ENCODE measurements at places on chromosomes 11 and 22.
A peak's percentile ranks its signal among the peaks of the same experiment; 100 is the strongest.

DNA sequence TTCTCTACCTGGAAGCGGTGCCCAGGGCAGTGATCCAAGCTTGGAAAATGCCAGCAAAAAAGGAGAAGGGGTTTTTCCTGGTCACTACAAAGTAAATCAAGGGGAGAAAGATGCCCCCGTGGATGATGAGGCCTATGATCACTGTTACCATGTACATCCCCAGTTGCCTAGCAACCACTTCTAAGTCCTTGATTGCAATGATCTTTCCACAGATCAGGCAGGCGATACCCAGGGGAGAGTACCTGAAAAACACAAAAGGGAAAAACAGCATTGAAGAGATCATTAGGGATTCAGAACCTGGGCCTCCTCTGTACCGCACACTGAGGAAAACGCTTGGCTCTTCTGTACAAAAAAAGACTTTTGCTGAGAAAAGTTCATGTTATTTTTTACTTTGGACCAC, 127.1 kb downstream of the SLC1A2 start:
- peak; percentile 4 for DNase-seq

DNA sequence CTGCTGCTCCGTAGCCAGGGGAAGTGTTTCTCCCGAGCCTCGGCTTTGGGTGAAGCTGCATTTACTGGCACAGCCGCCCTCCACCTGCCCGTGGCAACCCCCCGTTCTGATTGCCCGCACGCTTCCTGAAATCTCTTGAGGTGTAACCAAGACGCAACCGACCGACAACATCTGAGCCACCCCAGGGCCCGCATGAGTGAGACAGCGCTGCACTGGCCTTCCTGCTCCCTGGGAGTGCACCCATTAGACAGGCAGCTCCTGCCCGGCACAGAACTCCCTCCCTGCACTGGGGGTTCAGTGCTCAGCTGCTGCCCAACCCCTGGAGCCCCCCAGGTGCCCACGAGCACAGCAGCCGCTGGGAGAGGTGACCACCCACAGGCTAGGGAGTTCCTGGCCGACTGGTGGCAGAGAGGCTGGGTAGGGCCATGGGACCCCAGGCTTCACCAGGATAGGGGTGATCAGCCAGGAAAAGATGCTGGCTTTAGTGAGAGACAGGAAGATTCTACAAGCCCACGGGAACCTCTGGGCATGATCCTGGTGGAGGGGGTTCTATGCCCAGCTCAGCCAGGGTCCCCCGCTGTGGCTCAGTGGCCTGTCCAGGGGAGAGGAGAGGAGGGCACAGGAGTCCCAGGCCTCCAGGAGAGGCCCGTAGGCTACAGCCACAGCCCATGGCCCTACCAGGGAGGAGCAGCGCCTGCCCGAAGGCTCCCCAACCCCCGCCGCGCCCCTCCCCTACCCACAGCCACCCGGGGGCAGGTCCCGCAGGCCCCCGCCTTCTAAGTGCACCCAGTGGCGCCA, 14.6 kb downstream of the PLXNB2 start:
- DNase-seq, result no peak

DNA sequence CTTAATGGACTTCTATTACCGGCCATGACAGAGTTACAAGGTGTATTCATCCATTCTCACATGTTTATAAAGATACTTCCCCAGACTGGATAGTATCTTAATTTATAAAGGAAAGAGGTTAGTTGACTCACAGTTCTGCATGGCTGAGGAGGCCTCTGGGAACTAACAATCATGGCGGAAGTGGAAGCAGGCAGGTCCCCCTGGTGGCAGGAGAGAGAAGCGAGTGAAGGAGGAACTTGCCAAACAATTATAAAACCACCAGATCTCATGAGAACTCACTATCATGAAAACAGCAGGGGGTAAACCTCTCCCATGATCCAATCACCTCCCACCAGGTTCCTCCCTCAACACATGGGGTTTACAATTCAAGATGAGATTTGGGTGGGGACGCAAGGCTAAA, 170.0 kb upstream of the PDGFD start:
- DNase-seq, result peak; percentile 50

DNA sequence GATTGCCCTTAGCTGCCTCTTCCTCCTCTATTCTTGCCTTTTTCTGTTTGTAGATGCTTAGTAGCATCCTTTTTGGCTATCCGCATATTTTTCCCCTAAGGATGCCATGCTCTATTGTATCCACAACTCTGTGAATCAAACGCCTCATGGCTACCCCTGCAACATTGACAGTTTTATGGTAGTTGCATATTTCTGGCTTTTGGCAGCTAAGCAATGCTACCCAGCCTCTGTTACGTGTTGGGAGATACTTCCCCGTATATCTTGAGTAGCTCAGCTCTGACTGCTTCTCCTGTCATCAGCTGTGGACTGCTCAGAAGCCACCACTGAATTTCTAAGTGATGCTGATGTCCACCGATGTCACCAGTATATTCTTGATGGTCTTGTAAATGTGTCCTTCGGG, 15.1 kb upstream of the SLC3A2 start:
- no peak for DNase-seq

DNA sequence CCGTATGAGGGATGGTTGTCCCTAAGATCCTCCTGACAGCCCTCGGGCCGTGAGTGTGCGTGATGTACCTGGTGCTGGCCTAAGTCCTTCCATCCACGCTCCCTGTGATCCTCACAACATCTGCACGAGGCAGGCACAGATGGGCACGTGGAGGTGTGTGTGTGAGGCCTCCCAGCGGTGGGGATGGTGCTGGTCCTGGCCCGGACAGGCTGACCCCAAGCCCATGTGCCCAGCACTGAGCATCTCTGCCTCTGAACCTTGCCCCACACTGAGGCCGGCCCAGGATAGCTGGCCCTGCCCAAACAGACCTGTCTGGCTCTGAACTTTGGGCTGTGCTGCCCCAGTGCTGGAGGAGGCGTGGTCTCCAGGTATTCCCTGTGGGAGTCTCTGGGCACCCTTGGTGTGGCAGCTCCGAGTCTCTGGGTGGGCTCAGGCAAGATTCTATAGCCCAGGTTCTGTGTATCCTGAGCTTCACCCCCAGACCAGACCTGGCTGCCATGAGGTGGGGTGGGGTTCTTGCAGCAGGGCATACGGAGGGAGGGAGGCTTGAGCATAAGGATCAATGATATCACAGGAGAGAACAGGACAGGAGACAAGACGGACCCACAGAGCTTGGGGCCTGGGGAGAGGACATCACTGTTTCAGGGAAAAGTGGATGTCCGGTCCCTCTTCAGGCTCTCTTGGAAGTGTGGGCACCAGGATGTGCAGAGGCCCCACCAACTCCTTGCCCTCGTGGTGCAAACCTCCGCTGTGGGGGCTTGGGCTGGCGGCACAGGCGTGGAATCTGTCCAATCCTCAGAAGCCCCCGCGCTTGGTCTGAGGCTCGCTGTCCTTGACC, 881.8 kb downstream of the BRD1 start:
- DNase-seq, result no peak

DNA sequence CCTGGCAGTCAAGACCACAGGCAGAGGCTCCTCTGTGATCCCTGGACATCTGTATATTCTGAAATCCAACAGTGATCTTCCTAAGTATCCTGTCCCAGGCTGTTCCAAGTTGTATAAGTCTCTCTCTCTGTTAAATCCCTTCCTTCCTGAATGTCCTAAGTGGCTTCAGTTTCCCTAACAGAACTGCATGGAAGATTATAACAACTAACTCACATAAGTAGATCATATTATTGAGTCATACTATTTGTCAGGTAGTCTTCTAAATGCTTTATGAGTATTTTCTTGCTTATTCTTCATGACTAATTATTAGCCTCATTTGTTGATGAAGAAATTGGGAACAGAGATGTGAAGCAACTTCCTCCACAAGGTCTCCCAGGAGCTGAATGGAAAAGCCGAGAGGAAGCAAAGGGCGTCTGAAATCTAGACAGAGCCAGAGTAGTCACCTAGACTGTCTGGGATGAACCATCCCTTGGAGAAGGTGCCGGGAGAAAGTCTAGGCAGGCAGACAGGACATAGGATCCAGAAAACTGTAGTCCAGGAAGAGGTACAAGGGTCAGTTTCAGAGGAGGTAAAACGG, 93.2 kb upstream of the FAT3 start:
- DNase-seq, result no peak

Data from NCI-H526 (cell line).